ENCODE measurements at places on chromosomes 16 and 17.

DNA sequence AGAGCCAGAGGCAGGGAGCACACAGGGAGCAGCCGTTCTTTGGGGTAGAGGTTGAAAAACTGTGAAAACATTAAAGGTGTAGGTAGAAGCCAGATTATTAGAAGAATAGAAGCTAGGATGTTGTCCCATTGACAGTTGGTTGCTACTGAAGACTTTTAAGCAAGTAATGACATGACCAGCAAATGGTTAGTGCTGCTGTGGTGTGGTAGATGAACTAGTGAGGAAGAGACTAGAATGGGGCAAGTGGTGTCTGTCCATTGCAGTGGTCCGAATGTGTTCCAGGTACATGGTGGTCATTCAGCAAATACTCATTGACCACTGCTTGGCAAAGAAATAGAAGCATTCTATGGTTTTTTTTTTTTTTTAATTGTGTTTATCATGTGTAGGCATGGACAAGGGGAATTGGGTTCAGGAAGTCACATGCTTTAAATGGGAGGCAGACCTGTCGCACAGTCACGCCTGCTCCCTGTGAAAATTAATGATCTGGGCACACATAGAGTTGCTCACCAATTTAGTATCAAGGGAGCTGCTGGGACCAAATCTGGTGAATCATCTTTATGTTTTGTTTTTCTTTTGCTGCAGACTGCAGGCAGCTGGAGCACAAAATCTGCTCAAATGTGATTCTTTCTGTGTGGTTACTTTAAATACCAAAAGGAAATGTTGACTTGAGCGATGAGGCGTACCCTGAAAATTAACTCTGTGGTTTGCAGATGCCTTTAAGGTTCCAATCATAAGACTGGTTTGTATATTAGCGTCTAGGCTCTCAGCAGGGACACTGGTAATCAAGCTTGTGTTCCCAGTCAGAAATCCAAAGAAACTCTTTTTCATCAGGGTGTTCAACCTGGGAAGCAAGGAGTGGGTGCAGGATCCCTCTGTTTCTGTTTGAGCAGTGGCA lies 30.7 kb downstream of the YPEL2 start:
- no peak for DNase-seq

- DNase-seq, result no peak
These were observed 389.0 kb upstream of the CDH11 start for GRCh38 chr16:65510850-65511249.

DNA sequence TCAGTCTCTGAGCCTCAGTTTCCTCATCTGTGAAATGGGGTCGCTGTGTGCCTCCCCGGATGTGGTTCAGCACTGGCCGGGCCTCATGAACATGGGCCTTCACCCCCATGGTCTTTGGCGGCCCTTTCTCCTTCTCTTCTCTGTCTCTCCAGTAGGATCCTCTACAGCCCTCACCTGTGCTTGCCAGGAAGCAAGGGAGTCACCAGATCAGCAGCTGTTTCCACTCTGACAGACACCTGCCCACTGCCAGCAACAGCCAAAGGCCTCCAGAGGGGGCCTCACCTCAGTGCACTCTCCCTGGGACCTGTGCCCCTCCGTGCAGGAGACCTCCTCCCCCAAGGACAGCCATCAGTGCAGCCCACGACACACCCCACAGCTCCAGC lies 89.4 kb downstream of the C16orf78 start:
- no peak for DNase-seq

DNA sequence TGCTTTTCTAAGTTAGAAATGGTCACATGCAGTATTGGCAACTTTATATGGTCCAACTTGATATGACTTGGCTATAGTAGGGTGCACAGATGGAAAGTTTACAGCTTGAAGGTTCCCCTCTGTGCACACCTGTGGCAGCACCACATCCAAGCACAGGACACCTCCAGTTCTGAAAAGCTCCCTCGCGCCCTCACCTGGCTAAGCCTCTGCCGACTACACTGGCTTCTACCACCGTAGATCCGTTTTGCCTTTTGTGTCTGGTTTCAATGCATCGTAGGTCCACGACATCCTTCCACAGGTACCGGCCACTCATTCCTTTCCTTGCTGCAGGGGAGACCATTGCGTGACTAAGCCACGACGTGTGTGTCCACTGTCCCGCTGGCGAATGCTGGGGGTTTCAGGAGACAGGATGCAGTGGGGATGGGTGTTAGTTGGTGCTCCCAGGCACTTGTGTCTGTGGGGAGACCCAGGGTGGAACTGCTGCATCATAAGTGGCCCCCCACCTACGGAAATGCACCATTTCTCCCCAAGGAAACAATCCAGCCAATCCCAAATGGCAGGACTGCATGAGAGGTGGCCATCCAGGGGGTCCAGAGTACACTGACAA lies 4.9 kb upstream of the RASD1 start:
- no peak for DNase-seq

DNA sequence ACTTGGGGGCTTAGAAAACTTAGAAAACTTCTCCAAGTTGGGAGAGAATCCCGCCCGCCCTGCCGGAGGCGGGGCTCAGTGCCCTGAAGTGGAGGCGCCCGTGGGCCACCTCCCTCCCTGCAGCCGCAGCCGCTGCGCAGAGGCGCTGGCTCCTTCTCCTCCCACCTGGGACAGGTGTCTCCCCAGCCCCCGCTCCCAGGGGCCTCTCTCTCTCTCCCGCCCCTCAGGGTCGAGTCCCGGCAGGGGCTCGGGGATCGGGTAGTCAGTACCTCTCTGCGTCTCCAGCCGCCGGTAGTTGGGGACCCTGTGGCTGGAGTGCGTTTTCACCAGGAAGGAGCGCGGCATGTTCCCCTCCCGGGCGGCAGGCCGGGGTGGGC lies 257 bp downstream of the SNAI3 start:
- DNase-seq, result no peak

DNA sequence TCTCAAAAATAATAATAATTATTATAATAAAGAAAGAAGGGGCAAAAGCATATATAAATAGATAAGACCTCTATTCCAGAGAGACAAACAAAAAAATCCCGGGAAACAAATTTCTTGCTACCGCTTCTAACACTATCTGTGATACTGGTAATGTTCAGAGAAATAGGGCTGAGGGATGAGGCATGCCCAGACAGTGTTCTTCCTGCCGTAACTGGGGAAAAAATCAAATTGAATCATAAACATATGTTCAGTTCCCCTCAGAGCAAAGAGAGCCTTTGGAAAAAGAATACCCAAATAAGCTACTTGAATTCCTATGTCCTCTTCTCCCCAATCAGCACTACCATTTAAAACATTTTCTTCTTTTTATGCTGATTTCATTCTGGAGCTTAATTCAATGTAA lies 688.0 kb downstream of the KCNJ2 start:
- no peak for DNase-seq

GRCh38 chr16:76389126-76389525 lies 111.9 kb downstream of the CNTNAP4 start:
- no peak for DNase-seq

- DNase-seq, result peak; percentile 36
These were observed 684 bp upstream of the SPIRE2 start for GRCh38 chr16:89827383-89828198.

DNA sequence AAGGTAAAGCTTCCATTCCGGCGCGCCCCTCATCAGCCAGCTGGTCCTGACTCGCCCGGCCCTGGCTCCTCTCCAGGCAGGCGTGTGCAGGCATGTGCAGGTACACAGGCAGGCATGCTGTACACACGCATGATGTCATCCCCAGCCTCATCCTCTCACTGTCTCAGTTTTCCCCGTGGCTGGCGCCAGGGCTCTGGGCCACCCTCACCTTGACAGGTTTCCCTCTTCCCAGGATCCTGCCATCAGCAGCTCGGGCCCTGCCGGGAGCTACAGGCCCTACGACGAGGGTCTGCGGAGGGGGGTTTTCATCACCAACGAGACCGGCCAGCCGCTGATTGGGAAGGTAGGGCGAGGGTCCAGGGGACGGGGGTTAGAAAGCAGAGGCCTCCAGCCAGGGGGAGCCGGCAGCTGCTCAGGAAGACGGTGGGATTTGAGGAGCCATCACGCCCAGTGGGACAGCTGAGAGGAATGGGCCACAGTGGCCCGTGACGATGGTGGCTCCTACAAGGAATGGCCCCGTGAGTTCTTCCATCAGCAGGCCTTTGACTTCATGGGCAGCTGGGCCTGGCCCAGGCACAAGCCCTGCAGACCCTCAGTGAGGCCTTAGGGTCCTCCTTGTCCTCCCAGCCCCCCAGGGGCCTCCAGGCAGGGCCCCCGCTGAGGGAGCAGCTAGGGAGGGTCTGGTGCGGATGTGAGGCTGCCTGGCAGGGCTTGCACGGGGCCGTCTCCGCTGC lies 8.5 kb downstream of the GAA start:
- DNase-seq, result no peak

DNA sequence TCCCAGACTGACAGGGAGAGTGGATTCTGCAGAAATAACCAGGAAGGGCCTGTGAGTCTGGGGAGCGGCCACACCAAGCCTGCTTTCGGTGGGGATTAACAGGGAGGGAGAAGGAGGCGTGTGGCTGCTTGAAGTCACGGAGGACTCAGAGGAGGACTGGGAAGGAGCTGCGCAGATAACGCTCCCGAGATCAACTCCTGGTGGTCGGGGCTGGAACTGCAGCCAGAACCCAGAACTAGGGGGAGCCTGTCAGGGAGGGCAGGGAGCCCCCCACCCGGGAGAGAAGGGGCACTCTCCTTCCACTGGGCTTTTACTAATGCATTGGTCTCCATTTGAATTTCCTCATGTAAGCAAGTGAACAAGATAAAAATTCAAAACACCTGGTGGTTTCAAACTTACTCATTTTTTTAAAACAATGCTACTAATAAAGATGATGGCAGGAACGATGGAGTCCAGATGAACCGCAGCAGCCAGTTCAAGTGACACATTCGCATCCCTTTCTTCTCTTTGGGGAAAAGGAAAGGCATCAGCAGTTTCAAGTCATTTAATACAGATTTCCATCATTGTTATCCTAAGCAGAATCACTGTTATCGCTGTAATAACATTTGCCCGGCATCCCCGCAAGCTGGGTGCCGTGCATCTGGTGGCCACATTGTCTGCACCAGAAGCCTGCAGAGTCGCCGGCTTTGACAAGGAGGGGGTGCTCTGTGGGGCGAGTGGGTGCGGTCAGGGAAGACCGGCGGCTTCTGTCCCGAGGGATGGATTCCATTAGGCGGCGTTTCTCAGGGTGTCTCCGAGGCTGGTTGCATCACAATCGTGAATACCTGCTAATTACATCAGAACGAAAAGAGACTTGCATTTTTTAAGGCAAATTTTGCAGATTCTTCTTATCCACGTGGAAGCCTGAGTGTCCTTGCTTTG lies 183.0 kb downstream of the FOXL1 start:
- peak; percentile 61 for DNase-seq

DNA sequence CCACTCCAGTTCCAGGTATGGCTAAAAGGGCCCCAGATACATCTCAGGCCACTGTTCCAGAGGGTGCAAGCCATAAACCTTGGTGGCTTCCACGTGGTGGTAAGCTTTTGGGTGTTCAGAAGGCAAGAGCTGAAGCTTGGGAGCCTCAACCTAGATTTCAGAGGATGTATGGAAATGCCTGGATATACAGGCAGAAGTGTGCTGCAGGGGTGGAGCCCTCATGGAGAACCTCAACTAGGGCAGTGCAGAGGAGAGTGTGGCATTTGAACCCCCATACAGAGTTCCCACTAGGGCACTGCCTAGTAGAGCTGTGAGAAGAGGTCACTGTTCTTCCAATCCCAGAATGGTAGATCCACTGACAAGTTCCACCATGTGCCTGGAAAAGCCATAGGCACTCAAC lies 267.3 kb downstream of the SLC39A11 start:
- DNase-seq, result no peak

DNA sequence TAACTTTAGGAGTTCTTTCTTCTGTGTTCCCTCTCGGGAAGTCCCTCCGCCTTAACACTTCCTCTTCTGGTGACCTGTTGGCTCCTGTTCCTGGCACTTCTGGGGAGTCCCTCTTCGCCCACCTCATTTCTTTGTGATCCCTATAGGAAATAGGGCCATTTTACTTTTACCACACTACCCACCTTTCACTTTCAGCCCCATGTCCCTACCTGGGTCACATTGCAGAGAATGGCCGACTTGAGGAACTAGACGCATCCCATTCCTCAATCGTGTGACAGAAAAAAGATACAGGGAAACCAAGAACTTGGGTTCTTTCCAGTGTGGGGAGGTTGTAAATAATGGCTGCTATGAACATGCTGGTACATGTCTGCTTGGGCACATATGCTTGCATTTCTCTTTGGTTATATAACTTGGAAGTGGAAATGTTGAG lies 6.6 kb downstream of the IL21R start:
- DNase-seq, result no peak

DNA sequence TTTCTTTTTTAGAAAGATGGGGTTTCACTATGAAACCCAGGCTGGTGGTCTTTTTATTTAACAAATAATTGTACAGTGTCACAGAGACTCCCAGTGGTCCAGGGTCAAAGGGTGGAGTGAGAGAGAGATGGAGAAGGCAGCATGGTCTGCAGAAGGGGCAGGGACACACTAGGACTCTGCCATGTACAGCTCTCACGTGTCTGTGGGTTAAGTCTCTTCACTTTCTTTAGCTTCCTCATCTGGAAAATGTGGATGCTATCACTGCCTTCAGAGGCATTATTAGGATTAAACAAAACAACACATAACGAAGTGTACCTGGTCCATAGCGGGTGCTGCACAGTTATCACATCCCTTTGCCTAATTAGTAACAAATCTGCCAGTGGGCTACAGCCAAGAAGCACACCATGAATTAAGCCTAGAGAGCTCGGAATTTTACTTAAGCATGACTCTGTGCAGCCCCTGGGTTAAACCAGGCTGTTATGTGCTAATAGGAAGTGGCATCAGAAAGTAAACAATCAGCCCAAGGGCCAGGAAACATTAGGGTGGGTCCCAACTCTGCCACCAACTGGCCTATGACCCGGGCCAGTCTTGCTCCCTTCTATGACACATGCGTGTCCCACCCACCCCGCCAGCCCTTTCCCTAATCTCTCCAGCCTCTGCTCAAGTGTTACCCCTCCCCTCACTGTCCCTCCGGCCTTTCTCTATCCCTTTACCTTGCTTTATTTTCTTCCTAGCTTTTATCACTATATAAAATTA lies 13.9 kb downstream of the TOP3A start:
- no peak for DNase-seq
